RCC 7860 (cell line): ENCODE measurements at places on chromosomes 2 and 18.

GRCh38 chr2:101367508-101367907 lies 19.8 kb downstream of the CREG2 start:
- DNase-seq: no peak

- DNase-seq: no peak
Measured at GRCh38 chr2:159753797-159754196, 41.5 kb downstream of the MARCHF7 start.

GRCh38 chr18:21593540-21594257 lies 6.8 kb downstream of the ESCO1 start:
- DNase-seq: no peak

GRCh38 chr2:107804608-107805498 lies 21.8 kb upstream of the RGPD4 start:
- DNase-seq: no peak

GRCh38 chr2:38498045-38498481 lies 104.7 kb downstream of the HNRNPLL start:
- DNase-seq: no peak

- no peak for DNase-seq
Measured at GRCh38 chr2:22950431-22950830, 434.5 kb upstream of the KLHL29 start.

GRCh38 chr2:152443771-152444170 lies 108.8 kb downstream of the FMNL2 start:
- no peak for DNase-seq
